ENCODE measurements at places on chromosomes 5 and 9.

DNA sequence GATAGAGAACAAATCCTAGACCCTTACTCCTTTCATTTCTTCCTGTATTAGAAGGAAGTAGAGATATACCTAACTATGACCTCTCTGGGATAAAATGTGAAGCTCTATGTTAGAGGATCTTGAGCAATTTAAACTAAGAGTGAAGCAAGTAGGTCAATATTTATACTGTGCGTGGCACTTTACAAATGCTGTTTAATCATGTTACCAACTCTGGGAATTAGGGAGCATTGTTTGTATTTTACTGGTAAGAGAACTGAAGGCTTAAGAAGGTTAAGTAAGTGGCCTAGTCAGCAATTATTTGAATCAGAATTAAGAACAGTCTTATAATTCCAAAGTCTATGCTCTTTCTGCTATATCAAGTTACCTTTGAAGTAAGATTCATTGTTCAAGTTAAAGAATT lies 12.0 kb downstream of the TNC start:
- no peak for DNase-seq

- no peak for DNase-seq
These were observed 18.5 kb upstream of the RCL1 start for GRCh38 chr9:4774209-4774608.

DNA sequence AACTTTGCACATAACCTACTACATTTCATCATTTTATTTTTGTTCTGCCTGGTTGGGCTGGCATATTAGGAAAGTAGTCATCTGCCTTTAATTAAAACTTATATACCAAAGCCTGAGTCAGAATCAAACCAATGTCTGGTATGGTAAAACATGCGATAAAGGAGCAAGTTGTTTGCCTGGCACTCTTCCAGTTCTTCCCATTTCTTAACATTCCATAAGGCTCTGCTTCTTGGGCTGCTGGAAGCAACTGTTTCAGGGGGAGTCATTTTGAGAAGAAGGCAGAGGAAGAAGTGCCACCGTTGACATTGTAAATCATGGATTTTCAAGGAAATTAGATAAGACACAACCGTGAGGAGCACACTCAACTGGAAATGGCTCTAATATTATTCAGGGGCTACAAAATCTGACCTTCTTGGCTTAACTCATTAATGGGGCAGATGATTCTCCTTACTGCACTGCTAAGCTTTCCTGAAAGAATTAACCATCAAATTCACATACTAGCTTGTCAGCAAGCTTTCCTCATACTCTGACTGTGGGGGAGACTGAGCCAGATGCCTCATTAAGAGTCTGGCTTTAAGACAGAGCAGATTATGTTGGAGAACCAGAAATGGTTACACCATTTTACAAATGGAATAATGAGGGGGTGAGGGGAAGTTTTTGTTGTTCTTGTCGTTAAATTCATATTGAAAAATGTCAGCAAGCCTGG lies 391.0 kb downstream of the TMEM232 start:
- no peak for DNase-seq

DNA sequence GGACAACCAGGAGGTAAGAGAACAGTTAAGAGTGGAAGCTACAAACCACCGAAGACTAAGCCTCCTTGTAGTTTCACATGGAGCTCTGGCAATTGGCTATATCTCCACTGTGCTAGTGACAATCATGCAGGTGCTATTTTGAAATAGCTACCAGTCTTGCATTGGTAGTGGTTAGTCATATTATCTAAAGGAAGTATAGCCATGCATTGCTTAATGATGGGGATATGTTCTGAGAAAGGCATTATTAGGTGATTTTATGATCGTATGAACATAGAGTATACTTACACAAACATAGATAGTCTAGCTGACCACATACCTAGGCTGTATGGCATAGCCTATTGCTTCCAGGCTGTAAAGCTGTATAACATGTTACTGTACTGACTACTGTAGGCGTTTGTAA lies 28.4 kb downstream of the HSDL2 start:
- no peak for DNase-seq
